ENCODE measurements at places on chromosomes 7 and 10. TPM values are rescaled to one million over a fixed set of nuclear protein-coding genes. Genes with fewer than 3 reads are reported as not detected.

DNA sequence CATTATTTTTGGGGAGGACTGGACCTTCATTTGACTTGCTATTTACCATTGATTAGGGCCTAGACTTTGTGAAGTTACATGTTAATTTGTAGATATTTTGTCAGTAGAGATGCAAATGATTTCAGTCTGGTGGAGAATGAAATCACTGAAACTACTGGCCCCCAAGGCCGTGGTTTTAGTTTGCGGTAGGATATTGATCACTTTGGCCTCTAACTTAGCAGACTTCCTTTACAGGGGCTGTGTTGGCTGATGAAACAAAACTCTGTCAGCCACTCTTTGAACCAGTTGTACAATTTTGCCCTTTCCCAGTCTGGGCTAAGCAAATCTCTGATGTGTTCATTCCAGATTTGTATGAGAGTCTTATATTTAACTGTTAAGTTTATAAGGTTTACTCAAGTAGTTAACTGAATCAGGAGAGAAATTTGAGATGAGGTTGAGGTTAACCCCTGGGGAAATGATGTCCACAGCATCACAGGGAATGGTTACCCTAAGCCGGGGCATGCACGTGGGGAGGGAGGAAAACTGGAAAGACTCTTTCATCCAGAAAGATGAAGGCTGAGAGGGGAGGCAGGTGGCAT is 105.7 kb upstream of the INSIG1 start:
- H3K36me3 ChIP-seq = peaks cover 5% of the 10 kb centered on the region
- peaks cover 16% of the 10 kb centered on the region for H3K27me3 ChIP-seq
- no peak overlapping the region for H3K4me3 ChIP-seq
- DNase-seq = peak; percentile 33
- H3K4me1 ChIP-seq = peaks cover 20% of the 10 kb centered on the region

GRCh38 chr7:41478187-41478586 is 224.7 kb downstream of the INHBA start:
- H3K27me3 ChIP-seq = no peaks in the 10 kb centered on the region
- H3K4me1 ChIP-seq = no peaks in the 10 kb centered on the region
- H3K4me3 ChIP-seq = no peak overlapping the region
- DNase-seq = no peak
- no peak overlapping the region for H3K27ac ChIP-seq
- H3K36me3 ChIP-seq = no peaks in the 10 kb centered on the region

GRCh38 chr10:133140417-133141143 is 19.4 kb upstream of the KNDC1 start:
- no peak overlapping the region for H3K4me3 ChIP-seq
- H3K4me1 ChIP-seq = peaks cover 4% of the 10 kb centered on the region
- no peak overlapping the region for H3K27ac ChIP-seq
- peaks cover 12% of the 10 kb centered on the region for H3K27me3 ChIP-seq
- no peaks in the 10 kb centered on the region for H3K36me3 ChIP-seq

DNA sequence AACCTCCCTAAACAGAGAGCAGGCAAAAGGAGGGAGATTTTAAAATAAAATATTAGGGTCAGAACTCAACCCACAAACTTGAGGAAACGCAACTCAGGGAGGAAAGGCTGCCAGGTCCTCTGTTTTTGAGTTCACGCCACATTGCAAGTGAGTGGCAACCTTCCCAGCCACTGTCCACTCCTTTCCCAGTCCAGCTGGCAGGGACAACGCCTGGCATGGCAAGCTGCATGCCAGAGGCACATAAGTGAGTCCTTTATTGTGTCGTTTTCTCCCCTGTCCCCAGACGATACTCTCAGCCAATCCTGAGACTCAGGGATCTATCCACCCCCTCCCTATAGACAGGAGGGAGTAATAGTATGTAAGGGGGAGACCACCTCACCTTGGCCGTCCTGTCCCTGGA is 22.4 kb downstream of the FBXW4 start:
- peaks cover 50% of the 10 kb centered on the region for H3K36me3 ChIP-seq
- peaks cover 5% of the 10 kb centered on the region for H3K4me1 ChIP-seq
- no peaks in the 10 kb centered on the region for H3K27me3 ChIP-seq

DNA sequence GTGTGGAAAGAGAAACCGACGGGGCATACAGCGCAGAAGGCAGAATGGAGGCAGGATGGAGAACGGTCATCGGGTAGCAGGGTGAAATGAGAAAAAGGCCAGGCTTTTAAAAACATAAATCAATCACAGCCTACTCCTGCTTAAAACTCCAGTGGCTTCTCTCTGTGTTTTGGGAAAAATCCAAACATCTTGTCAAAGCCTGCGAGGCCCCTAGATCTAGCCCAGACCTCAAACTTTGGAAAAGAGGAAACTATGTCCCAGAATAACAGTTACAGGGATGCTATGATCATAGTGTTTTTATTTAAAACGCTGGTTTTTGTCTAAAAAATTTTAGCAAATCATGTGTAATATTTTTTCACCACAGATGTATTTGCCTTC is 41.1 kb downstream of the PPP1R3C start:
- H3K4me3 ChIP-seq = no peak overlapping the region
- H3K36me3 ChIP-seq = no peaks in the 10 kb centered on the region
- H3K27ac ChIP-seq = no peak overlapping the region
- peaks cover 27% of the 10 kb centered on the region for H3K27me3 ChIP-seq
- H3K4me1 ChIP-seq = no peaks in the 10 kb centered on the region

DNA sequence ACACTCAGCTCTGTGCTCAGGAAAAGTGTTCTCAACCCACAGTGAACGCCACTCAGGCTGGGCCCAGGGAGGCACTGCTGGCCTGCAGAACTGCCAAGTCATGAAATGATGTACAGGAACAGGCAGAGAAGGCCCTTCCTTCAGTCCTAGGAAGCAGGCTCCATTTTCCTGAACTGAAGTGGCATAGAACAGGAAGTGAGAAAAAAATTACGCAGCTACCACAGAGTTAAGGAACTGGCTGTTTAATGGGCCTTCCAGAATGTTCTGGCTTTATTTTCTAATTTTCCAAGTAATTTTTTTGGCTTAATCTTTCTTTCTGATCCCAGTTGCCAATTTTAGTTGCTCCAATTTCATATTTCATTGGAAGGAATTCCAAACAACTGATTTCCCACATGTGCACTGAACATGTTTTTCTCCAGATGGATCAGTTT is 39.3 kb downstream of the LRRC18 start:
- H3K4me3 ChIP-seq = no peak overlapping the region
- DNase-seq = no peak
- no peaks in the 10 kb centered on the region for H3K36me3 ChIP-seq
- no peaks in the 10 kb centered on the region for H3K27me3 ChIP-seq

GRCh38 chr7:159084069-159084801 is 60.4 kb downstream of the VIPR2 start:
- H3K27me3 ChIP-seq = no peaks in the 10 kb centered on the region
- no peaks in the 10 kb centered on the region for H3K36me3 ChIP-seq
- no peak overlapping the region for H3K27ac ChIP-seq
- H3K4me3 ChIP-seq = no peak overlapping the region

GRCh38 chr7:47100817-47101435 is 481.0 kb downstream of the TNS3 start:
- H3K36me3 ChIP-seq = no peaks in the 10 kb centered on the region
- H3K27ac ChIP-seq = no peak overlapping the region
- peak; percentile 14 for DNase-seq
- H3K4me1 ChIP-seq = no peaks in the 10 kb centered on the region
- no peak overlapping the region for H3K4me3 ChIP-seq

DNA sequence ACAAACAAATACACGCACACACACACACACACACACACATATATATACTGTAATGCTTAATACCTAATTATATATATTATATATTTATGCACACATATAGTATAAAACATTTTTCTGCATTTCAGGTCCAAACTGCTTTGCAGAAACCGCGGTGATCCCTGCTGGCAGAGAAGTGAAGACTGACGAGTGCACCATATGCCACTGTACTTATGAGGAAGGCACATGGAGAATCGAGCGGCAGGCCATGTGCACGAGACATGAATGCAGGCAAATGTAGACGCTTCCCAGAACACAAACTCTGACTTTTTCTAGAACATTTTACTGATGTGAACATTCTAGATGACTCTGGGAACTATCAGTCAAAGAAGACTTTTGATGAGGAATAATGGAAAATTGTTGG is 138.5 kb downstream of the VWC2 start:
- no peaks in the 10 kb centered on the region for H3K4me1 ChIP-seq
- no peak for DNase-seq
- no peaks in the 10 kb centered on the region for H3K36me3 ChIP-seq
- H3K27ac ChIP-seq = no peak overlapping the region
- no peak overlapping the region for H3K4me3 ChIP-seq

DNA sequence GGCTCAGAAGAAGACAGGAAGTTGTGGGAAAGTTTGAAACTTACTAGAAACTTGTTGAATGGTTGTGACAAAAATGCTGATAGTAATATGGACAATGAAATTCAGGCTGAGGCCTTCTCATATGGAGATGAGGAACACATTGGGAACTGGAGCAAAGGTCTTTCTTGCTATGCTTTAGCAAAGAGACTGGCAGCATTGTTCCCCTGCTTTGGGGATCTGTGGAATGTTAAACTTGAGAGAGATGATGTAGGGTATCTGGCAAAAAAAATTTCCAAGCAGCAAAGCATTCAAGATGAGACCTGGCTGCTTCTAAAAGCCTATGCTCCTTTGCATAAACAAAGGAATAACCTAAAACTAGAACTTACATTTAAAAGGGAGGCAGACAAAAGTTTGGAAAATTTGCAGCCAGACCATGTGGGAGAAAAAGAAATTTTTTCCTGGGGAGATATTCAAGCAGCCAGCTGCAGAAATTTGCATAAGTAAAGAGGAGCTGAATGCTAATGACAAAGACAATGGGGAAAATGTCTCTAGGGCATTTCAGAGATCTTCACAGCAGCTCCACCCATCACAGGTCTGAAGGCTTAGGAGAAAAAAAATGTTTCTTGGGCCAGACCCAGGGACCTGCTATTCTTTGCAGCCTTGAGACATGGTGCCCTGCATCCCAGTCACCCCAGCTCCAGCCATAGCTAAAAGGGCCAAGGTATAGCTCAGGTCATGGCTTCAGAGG is 16.5 kb upstream of the KCND2 start:
- no peaks in the 10 kb centered on the region for H3K4me1 ChIP-seq
- no peaks in the 10 kb centered on the region for H3K27me3 ChIP-seq
- H3K4me3 ChIP-seq = no peak overlapping the region
- H3K27ac ChIP-seq = no peak overlapping the region
- DNase-seq = no peak

DNA sequence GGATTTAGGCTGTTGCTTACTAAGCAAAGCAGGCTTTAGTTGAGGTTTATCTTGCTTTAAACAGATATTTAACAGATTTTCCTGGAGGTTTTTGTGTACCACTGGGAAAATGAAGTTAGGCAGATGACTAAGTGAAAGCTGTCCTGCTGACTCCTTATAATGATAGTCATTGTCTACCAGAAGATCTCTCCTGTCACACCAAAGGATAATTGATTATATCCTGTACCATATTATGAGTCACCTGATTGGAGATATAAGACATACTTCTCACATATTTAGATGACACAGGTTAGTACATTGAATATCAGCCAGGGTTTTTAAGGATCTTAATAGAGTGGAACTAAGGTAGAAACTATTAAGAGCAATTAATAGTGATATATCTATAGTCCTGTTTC is 68.4 kb downstream of the PTEN start:
- H3K36me3 ChIP-seq = peaks cover 34% of the 10 kb centered on the region
- peaks cover 47% of the 10 kb centered on the region for H3K4me1 ChIP-seq
- DNase-seq = no peak
- H3K27ac ChIP-seq = no peak overlapping the region
- no peak overlapping the region for H3K4me3 ChIP-seq
- no peaks in the 10 kb centered on the region for H3K27me3 ChIP-seq

DNA sequence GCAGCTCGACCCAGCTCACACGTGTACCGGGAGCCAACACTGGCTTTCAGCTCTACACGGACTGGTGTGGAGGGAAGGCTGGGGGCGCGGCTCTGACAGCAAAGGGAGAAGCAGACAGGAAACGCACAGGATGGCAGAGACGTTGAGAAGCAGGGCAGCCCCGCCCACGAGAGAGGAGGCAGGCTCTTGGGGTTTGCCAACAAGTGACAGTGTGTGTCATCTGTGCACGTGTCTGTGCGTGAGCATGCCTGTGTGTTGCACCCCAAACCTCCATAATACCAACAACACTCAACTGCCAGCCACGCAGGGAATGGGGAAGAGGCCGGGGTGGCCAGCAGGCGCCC is 64.4 kb upstream of the PDGFA start:
- H3K4me3 ChIP-seq = peak overlapping the region; percentile 78
- no peaks in the 10 kb centered on the region for H3K27me3 ChIP-seq
- peaks cover 39% of the 10 kb centered on the region for H3K4me1 ChIP-seq
- peaks cover 80% of the 10 kb centered on the region for H3K36me3 ChIP-seq
- peak; percentile 98 for DNase-seq
- H3K27ac ChIP-seq = peak overlapping the region; percentile 96

- no peaks in the 10 kb centered on the region for H3K36me3 ChIP-seq
- H3K27me3 ChIP-seq = peaks cover 7% of the 10 kb centered on the region
- H3K4me1 ChIP-seq = no peaks in the 10 kb centered on the region
- no peak overlapping the region for H3K27ac ChIP-seq
- no peak for DNase-seq
- H3K4me3 ChIP-seq = no peak overlapping the region
These were observed 156.3 kb downstream of the DIP2C start for GRCh38 chr10:533186-533585.

DNA sequence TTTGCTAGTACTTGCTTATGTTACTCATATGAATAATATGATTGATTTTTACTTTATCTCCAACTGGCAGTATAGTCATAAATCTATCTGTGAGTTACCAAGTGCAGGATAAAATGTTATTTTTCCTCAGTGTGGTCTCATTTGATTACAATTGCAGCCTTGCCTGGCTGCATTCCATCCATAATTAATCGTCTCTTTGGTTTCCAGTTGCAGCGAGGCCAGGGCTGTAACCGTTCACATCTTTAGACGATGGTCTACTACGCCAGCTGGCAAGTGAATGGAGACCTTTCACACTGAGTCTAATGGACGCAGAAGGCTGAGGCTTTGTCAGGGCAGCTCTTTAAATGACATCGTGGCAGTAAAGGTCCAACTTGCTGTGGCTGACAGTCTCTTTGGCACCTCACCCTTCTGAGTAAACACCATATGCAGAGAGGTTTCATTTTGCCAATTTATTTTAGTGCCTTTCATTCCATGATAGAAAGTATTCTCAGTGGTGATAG is 84.0 kb downstream of the ARL4A start:
- no peak overlapping the region for H3K4me3 ChIP-seq
- H3K36me3 ChIP-seq = no peaks in the 10 kb centered on the region
- DNase-seq = no peak
- no peak overlapping the region for H3K27ac ChIP-seq
- no peaks in the 10 kb centered on the region for H3K4me1 ChIP-seq
- peaks cover 10% of the 10 kb centered on the region for H3K27me3 ChIP-seq

DNA sequence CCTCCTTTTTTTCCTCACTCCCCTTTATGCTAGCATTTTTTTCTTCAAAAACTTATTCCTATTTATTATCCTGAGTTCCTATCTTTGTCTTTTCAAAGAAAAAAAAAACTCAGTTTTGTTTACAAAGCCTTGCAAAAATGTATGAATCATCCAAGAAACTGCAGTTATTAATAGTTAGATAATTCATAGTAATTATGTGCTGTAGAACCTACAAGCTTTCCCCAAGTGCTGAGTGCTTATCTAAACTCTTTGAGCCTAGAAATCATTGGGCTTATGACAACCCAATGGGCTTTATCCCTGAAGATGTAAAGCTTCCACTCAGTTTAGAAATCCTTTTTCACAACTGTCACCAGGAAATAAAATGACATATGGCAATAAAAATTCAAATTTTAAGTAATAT is 145.9 kb upstream of the WNT16 start:
- H3K4me3 ChIP-seq = no peak overlapping the region
- H3K27ac ChIP-seq = no peak overlapping the region
- H3K27me3 ChIP-seq = peaks cover 8% of the 10 kb centered on the region
- peaks cover 4% of the 10 kb centered on the region for H3K4me1 ChIP-seq
- no peak for DNase-seq

The CNNM1 gene
- total RNA-seq = 0.83 TPM

The ADCK2 gene
- total RNA-seq = 20.0 TPM

The CUL2 gene
- 40.2 TPM for total RNA-seq

The CDH23 gene
- total RNA-seq = 2.7 TPM

The MYO1G gene
- total RNA-seq = 403 TPM

The ADAM12 gene
- 1.3 TPM for total RNA-seq

The ELAPOR2 gene
- total RNA-seq = 3.1 TPM

All from activated CD8-positive, alpha-beta T cell treated with anti-CD3 and anti-CD28 coated beads for 36 hours (primary cell).